ENCODE measurements at places on chromosomes 12 and 14.

DNA sequence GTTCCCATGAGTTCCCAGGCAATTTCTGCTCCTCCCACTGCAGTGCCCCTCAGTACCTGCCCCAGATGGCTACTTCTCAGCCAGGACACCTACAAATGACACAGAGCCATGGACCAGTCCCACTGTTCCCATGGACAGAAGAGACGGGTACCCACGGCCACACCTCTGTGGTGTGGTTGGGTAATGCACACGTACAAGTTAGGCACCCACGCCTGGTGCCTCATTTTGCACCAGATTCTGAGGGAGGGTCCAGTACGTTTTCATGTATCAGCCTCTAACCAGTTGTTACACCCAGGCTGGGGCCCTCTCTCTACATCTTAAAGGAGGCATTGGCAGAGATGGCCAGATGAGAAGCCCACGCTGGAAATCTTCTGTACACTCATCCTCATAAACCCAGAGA, 114.0 kb downstream of the DICER1 start:
- no peak for DNase-seq

GRCh38 chr12:70966996-70967790, 46.7 kb upstream of the PTPRR start:
- DNase-seq = no peak

GRCh38 chr12:113201187-113202177, 16.0 kb downstream of the RITA1 start:
- DNase-seq = no peak

DNA sequence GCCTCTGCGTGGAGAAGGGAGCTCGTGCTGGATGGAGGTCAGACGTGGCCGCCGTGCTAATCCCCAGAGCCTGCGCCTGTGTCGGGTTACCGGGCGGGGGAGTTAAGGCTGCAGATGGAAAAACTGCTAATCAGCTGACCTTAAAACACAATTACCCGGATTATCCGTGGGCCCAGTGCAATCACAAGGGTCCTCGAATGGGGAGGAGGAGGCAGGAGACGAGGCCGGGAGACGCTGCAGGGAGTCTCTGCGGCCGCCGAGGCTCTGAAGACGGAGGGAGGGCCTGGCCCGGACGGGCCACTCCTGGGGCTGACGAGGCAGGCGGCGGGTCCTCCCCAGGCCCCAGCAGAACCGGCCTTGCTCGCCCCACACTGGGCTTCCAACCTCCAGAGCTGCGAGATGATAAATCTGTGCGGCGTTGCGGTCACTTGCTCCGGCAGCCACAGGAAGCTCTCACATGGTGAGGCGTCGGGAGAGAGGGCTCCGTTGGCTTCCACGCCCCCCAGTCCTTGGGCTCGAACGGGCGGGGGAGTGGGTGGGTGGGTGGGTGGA, 32.9 kb upstream of the FBRSL1 start:
- no peak for DNase-seq

DNA sequence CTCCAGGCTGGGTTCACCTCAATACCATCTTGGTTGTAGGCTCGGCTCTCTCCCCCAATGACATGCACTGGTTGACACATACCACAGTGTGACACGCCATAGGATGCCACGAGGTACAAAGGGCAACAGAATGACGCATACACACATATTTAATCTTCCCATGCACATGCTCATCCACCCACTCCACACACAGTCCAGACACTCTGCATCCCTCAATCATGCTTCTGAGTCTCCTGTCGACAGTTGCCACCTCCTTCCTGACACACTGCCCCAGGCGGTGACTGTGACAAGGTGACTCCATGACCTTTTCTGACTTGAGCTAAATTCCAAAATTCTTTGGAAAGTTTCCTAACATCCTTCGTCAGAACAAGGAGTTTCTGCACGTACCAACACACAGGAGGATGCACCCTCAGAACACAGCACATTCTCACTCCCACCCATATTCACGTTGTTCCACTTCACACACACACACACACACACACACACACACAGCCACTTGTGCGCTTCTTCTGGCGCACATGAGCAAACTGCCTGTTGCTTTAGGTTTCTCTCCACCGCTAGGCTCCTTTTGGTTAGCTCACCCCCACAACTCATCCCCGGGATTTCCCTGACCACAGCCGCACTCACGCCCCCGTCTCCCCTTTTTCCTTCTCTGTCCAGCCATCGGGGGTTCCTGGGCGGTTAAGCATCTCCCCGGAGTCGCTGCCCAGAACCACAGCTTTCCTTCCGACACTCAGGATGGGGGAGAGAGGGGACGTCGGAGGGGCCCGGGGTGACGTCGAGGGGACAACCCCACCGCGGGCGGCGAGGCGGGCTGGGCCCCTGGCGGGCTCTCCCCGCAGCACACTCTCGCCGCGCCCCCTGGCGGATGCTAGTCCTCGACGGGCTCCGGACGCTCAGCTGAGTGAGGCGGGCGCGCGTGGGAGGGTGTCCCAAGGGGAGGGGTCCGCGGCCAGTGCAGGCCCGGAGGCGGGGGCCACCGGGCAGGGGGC, 536 bp upstream of the WNT1 start:
- DNase-seq = no peak

DNA sequence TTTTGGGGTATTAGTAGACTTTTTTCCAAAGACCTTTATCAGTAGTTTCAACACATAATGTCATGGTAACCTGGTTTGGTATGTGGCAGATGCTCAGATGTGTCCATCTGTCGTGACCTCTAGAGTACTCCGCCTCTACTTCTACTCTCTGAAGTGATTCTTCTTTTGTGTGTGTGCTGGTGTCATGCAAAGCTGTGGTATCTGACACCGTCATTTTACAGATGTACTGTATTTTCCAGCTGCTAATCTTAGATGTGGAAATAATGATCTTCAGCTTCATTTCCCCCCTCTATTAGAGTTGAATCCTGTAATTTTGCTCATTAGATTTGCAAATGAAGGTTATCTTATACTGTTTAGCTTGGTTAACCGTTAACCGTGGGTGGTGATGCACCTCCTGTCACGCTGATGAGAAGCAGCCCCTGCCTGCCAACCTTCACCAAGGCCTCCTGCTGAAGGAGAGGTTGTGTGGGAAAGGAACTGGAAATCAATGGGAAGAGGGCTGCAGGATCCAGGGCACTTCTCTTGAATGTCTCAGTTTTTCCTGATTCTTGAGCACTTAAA, 222.4 kb upstream of the AMIGO2 start:
- peak; percentile 67 for DNase-seq

Measured in kidney tubule cell (primary cell).